ENCODE measurements at places on chromosomes 6 and 20.

DNA sequence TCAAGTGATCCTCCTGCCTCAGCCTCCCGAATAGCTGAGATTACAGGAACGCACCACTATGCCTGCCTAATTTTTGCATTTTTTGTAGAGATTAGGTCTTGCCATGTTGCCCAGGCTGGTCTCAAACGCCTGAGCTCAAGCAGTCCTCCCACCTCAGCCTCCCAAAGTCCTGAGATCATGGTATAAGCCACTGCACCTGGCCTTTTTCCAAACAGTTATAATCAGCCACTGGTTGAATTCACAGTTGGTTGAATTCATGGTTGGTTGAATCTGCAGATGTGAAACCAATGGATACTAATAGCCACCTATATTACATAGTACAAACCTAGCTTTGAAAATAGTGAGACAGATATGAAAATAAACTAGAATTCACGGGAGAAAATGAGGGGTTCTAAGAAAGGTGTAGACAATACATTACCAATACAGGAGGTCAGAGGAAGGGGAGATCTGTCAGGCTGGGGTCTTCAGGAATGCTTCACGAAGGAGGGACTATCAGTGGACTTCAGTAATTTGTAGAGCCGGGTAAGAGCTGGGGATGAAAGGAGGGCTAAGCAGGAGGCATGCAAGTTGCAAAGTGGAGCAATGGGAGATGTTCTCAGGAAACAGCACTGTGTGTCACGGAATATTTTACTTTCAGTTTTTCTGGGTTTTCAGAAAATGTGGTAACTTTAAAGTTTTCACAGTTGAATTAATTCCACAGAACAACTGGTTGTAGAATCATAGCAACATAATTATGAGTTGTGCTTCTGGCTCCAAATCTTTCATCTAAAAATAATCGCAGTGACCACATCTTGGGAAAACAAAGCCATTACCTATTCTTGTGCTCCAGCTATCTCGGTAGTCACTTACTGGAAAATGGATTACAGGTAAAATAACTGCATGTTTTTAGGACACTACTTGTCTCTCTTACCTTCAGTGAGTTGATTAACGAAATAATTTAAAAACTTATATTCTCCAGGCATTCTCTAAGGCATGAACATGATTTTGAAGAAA lies 12.9 kb upstream of the CEP85L start:
- no peak for DNase-seq

- DNase-seq, result no peak
These were observed 6.7 kb downstream of the PSMA7 start for GRCh38 chr20:62136283-62137091.

GRCh38 chr6:115131709-115132490 lies 789.1 kb upstream of the HS3ST5 start:
- no peak for DNase-seq

GRCh38 chr6:95687839-95688238 lies 110.5 kb downstream of the MANEA start:
- no peak for DNase-seq

GRCh38 chr6:138109042-138109997 lies 2.1 kb upstream of the PERP start:
- peak; percentile 45 for DNase-seq

DNA sequence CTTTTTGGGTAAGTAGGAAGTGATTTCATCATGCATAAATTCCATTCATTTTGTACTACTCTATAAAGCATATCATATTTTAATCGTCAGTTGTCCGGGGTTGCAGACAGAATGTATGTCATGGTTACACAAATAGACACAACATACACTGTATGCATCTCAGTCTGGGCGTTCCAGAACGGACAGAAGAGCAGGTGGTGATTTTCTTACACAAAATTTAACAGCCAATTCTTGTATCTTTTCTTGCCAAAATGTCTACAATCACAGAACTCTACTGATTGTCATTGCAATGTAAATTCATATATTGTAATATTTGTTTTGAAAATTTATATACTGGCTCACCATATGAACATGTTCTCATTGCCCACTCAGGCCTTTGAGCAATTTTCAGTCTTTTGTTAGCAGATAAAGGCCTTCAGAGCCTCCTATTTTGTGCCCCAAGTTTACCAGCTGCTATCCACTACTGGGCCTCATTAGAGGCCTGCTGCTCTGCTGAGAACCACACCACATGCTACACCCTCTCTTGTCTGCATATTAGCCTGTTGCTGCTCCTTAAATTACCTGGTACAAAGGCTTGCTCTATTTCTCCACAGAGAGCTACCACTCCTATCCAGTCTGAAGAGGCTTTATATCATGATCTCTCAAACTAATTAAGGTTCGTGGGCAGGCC lies 61.5 kb downstream of the PRDM13 start:
- DNase-seq, result no peak

DNA sequence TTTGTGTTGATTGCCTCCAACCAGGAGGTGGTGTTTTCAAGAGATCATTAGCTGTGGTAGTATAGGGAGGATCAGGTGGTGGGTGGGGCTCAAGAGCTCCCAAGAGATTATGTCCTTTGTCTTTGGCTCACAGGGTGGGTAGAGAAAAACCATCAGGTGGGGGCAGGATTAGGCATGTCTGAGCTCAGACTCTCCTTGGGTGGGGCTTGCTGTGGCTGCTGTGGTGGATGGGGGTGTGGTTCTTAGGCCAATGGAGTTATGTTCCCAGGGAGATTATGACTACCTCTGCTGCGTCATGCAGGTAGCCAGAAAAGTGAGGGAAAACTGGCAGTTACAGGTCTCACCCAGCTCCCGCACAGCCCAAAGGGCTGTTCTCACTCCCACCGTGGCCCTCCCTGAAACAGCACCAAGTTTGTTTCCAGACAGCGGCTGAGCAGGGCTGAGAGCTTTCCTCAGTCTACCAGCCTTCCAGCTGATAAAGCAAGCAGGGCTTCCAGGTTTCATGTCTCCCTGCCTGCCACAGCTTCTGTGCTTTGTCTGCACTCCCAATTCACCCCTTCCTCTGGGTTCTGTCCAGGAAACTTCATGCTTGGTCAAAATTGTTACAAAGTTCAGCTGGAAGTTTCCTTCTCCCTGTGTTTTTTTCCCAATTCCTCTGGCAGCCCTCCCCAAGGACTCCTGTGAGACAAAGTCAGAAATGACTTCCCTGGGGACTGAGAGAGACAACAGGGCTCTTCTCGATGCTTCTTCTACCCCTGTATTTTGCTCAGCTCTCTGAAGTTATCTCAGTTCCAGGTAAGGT lies 481.1 kb upstream of the MAN1A1 start:
- no peak for DNase-seq

DNA sequence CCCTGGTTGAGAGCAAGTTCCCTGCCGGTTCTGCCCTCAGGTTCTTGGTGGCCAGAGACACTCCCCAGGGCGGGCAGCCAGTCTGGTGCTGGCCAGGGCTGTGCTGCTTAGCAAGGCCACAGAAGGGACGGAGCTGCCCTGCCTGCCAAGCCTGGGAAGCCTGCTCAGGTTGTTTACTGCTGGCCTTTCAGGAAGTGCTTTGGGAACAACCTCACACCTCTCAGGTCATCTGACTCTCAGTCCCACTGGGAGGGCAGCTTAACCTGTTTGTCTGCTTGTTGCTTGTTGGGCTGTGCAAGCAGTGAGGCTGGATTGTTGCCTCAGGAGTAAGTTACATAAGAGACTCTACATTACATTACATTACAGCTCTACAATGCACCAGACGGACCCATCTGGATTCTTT lies 75.8 kb upstream of the AFDN start:
- DNase-seq, result no peak

DNA sequence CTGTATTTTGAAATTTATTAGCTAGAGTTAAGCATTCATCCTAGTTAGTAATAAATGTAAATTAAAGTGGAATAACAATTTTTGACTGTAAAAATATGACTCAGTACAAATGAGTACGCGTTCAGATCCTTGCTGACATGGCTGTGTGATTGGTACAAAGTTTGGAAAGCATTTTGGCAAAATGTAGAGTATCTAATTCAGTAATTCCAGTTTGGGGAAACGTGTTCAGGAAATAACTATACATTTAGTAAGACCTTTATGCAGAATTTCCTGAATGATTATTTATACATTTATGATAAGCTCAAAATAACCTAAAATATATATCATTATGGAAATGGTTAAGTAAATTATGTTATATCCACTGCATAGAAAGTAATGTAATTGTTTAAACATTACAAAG lies 8.0 kb downstream of the VTA1 start:
- no peak for DNase-seq

DNA sequence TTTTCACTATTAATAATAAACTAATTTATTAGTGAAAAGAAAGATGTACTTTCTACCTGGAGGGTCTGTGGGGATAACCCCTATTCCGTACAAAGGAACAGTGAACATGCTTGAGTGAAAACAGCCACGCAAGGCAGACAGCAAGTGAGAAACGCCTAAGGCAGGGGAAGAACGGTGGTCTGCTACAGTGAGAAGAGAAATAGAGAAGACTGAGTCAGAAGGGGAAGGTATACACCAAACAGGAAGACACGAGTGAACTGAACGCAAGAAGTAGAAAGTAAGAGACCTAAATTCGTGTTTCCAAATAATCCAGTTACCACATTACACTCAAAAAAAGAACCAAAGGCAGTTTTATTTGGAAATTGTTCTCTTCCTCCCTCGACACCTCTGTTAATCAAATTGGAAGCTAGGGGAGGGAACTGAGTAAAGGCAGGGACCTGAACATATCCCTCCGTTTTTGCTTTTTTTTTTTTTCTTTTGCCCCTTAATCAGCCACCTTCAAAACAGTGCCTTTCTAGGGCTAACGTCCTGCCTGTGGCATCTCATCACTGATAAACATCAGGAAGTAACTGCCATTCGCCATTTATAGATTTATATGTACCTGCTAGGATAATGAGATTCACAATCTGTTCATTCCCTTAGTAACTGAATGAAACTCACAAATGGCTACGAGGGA lies 48.9 kb downstream of the ATXN1 start:
- no peak for DNase-seq
